ENCODE measurements at places on chromosomes 12 and 14. TPM values are rescaled to one million over a fixed set of nuclear protein-coding genes. Genes with fewer than 3 reads are reported as not detected.

MYO1H gene
- total RNA-seq, result not detected

TCL1B gene
- total RNA-seq, result not detected

TMPRSS12 gene
- total RNA-seq, result not detected

MEG3 gene
- 164 TPM for total RNA-seq

RNASE9 gene
- total RNA-seq, result not detected

All from smooth muscle cell of trachea (primary cell).